Vagina (tissue), 2 donors: ENCODE measurements at places on chromosomes 6 and 20. TPM values are rescaled to one million over a fixed set of nuclear protein-coding genes. Genes with fewer than 3 reads are reported as not detected.

- DNase-seq, result no peak
- H3K27me3 ChIP-seq, result no peaks in the 10 kb centered on the region
Measured at GRCh38 chr6:87702589-87702945, 534 bp upstream of the AKIRIN2 start.

GRCh38 chr6:25829375-25829774, 2.5 kb downstream of the SLC17A1 start:
- no peaks in the 10 kb centered on the region for H3K36me3 ChIP-seq
- no peaks in the 10 kb centered on the region for H3K4me1 ChIP-seq
- H3K27ac ChIP-seq, result no peak overlapping the region
- no peak overlapping the region for H3K4me3 ChIP-seq

SUPT3H gene
- 4.2 TPM for total RNA-seq

MAS1 gene
- 0.49 TPM for total RNA-seq
